CD4-positive, alpha-beta memory T cell (primary cell): ENCODE measurements at places on chromosomes 1 and 21. TPM values are rescaled to one million over a fixed set of nuclear protein-coding genes. Genes with fewer than 3 reads are reported as not detected.
A peak's percentile ranks its signal among the peaks of the same experiment; 100 is the strongest.

DNA sequence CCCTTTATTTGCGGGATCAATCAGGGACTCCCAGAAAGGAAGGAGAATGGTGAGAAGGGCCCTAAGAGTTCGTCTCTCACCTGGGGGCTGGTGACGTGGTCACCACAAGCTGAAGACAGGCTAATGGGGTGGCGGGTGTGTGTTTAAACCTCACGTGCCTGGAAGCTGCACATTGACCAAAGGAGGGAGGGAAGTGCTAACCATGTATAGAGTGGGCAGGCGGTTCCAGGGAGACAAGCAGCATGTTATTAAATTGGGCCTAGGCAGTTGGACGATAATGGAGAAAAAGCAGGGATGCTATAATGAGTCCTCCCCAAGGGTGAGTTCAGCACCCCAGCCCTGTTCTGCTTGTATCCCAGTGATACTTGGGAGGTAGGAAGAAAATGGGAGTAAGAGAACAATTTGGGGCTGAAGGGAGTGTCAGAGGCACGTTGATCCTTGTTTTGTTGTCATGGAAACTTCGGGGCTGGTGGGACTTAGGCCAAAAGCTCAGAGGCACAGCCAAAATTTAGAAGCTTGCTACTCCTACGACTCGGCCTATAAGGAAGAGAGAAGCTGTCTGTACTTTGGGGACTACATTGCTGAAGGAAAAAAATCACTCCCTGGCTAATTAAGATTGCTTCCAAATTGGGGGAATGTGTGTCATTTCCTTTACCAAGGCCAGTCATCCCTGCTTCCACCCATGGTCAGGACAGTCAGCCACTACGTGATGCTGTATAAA lies 33.2 kb upstream of the EPHA8 start:
- no peaks in the 10 kb centered on the region for H3K4me1 ChIP-seq
- H3K36me3 ChIP-seq = peaks cover 23% of the 10 kb centered on the region
- no peaks in the 10 kb centered on the region for H3K27me3 ChIP-seq
- no peak overlapping the region for H3K27ac ChIP-seq

GRCh38 chr1:68087184-68087583 lies 36.8 kb upstream of the DIRAS3 start:
- H3K36me3 ChIP-seq = no peaks in the 10 kb centered on the region
- no peak for DNase-seq
- H3K4me3 ChIP-seq = no peak overlapping the region

GRCh38 chr21:27362249-27362648 lies 395.4 kb upstream of the ADAMTS5 start:
- DNase-seq = no peak
- no peaks in the 10 kb centered on the region for H3K36me3 ChIP-seq
- H3K4me3 ChIP-seq = no peak overlapping the region
- no peaks in the 10 kb centered on the region for H3K4me1 ChIP-seq
- no peaks in the 10 kb centered on the region for H3K27me3 ChIP-seq

DNA sequence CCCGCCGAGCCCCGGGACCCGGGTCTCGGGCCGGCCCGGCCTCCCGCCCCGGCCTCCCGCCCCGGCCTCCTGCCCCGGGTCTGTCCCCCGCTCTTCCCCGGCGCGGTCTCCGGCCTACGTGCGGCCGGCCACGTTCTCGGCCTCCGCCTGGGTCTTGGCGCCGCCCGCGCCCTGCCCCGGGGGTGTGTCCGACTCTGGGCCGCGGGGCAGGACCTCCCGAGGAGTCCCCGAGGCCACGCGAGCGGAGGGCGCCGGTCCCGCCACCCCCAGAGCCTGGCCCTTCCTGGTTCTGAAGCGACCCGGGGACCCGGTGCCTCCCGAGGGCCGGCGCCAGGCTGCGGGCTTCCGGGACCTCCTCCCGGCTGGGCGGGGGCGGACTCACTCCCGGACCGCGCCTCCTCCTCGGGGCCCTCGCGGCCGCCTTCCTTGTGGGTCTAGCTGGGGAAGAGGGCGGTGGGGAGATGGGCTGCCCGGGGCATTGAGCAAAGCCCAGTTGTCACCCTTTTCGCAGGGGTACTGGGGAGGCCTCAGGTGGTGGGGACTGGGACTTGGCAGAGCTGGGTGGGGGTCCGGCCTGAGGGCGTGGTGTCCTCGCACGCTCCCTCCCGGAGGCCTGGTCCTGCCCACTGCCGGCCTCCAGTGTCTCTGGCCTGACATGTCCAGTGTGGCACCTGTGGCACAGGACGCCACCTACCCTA lies 558 bp downstream of the PFKL start:
- H3K4me3 ChIP-seq = peak overlapping the region; percentile 57
- H3K4me1 ChIP-seq = peaks cover 72% of the 10 kb centered on the region
- peak; percentile 37 for DNase-seq

GRCh38 chr1:157040802-157041201 lies 4.7 kb downstream of the ARHGEF11 start:
- peaks cover 5% of the 10 kb centered on the region for H3K4me1 ChIP-seq
- H3K27me3 ChIP-seq = peaks cover 5% of the 10 kb centered on the region
- no peak for DNase-seq
- H3K27ac ChIP-seq = no peak overlapping the region
- H3K4me3 ChIP-seq = no peak overlapping the region
- no peaks in the 10 kb centered on the region for H3K36me3 ChIP-seq

GRCh38 chr1:209800984-209801834 lies 4.7 kb downstream of the IRF6 start:
- DNase-seq = no peak
- H3K4me3 ChIP-seq = no peak overlapping the region
- H3K27ac ChIP-seq = no peak overlapping the region

The GPR153 gene
- 0.33 TPM for total RNA-seq

DNA sequence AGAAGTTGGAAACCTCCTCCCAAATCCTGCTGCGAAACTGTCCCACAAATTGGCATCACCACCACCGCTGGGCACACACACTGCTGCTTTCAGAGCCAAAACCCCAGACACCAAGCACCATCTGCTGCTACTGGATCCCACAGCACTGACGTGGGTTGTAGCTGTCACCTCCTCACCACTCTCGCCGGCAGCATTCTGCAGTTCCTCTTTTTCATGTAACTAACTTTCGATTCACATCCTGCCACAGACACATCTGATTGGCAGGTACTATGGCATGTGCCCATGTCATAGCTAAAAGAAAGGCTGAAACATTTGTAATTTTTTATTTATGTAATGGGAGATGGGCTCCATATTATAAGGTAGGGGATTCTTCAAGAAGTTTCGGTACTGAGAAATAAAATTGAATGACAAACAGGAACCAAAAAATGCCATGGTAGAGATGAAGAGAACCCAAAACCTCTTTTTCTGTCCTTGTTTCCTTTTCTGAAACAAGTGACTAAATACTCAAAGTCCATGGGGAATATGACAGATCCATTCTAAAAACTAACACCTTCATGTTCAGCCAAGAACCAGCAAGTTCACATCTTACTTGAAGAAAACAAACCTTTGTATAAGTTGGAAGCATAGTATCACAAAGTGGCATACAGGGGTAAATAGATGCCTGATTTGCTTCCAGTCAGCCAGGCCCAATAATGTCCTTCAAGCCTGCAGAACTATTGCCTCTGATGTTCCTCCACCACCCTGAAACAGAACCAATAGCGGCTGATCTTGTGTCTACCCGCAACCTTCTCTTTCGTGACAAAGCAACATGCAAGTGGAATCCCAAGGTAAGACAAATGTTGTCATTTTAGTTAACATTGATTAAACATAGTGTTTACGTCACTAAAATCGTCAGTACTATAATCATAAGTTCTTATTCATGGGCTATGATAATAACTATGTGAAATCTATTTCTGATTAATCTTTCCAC lies 26.6 kb upstream of the RGS13 start:
- peak overlapping the region; percentile 0 for H3K27ac ChIP-seq
- DNase-seq = peak; percentile 64
- no peaks in the 10 kb centered on the region for H3K36me3 ChIP-seq
- no peak overlapping the region for H3K4me3 ChIP-seq

DNA sequence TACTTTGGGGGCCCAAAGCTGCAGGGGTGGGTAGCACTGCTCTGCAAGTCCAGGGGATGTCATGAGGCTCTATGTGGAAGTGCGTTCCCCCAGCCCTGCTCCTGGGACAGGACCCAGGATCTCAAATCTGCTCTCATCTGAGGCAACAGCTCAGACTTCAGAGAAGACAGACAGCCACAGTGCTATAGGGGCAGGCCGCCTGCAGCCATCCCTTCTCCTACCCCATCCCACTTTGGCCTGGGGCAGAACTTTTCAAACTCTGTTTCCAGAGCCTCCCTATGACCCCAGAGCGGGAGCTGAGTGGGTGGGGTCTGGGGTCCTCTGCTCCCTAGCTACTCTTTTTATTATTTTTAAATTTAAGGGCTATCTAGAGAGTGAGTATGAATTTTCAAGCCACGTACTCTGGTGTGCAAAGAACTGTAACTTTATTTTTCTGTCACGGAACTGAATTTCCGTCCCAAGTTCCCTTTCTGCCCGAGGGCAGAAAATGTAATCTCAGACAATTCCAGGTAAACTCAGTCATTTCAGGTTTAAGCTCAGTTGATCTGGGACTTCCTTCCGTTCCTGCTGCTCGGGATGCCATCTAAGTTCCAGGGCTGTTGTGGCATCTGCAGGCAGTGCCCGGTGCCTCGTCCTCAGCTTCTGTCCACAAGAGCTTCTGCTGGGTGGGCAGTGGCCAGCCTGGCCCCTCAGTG lies 98.3 kb downstream of the ACTL8 start:
- H3K4me1 ChIP-seq = no peaks in the 10 kb centered on the region
- no peak overlapping the region for H3K27ac ChIP-seq
- H3K36me3 ChIP-seq = no peaks in the 10 kb centered on the region
- no peak overlapping the region for H3K4me3 ChIP-seq

- no peaks in the 10 kb centered on the region for H3K4me1 ChIP-seq
- H3K36me3 ChIP-seq = no peaks in the 10 kb centered on the region
- DNase-seq = no peak
Measured at GRCh38 chr1:97603776-97604175, 317.1 kb downstream of the DPYD start.

- no peak for DNase-seq
- no peak overlapping the region for H3K4me3 ChIP-seq
- no peaks in the 10 kb centered on the region for H3K4me1 ChIP-seq
- peaks cover 30% of the 10 kb centered on the region for H3K36me3 ChIP-seq
Measured at GRCh38 chr1:173775578-173776226, 48.8 kb upstream of the DARS2 start.

DNA sequence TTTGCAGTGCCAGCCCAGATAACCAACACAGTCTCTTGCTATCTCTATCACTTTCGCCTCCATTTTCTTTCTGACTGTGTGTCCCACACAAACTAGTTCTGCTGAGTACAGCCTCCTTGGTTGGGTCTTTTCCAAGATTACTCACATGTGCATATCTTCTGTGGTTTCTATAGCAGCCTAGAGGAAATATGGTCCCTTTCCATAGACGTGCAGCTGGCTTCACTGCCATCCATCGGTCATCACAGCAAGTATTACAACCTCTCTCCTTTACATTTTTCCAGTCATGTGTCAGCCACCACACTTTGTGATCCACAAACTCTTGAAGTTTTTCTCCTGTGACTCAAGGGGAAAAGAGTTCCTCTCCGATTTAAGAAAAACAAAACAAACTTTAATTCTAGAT lies 893.4 kb upstream of the ADGRL4 start:
- H3K4me1 ChIP-seq = no peaks in the 10 kb centered on the region
- H3K27ac ChIP-seq = no peak overlapping the region
- no peaks in the 10 kb centered on the region for H3K27me3 ChIP-seq
- no peak overlapping the region for H3K4me3 ChIP-seq

The VSIG8 gene
- not detected for total RNA-seq

DNA sequence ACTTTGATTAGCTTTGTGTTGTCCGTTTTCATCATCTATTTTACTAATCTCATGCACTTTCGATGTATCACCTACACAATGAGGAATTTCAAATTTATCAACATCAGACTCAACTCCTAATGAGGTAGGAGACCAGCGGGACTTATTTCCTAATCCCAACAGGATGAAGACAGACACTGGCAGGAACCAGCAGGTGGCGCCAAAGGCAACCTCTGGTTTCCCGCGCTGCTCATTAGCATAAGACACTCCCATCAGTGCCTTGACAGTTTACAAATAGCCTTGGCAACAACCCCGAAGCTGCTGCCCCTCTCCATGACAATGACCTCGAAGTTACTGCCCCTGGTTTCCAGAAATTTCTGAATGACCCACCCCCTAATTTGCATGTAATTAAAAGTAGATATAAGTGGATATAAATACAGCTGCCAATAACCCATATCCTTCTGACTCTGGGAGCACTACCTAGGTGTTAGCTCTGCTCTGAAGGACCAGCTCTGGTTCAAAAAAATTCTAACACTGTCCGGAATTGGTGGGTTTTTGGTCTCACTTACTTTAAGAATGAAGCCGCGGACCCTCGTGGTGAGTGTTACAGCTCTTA lies 974.8 kb downstream of the ADGRL2 start:
- no peak overlapping the region for H3K27ac ChIP-seq
- H3K4me1 ChIP-seq = no peaks in the 10 kb centered on the region
- H3K27me3 ChIP-seq = no peaks in the 10 kb centered on the region
- DNase-seq = no peak

DNA sequence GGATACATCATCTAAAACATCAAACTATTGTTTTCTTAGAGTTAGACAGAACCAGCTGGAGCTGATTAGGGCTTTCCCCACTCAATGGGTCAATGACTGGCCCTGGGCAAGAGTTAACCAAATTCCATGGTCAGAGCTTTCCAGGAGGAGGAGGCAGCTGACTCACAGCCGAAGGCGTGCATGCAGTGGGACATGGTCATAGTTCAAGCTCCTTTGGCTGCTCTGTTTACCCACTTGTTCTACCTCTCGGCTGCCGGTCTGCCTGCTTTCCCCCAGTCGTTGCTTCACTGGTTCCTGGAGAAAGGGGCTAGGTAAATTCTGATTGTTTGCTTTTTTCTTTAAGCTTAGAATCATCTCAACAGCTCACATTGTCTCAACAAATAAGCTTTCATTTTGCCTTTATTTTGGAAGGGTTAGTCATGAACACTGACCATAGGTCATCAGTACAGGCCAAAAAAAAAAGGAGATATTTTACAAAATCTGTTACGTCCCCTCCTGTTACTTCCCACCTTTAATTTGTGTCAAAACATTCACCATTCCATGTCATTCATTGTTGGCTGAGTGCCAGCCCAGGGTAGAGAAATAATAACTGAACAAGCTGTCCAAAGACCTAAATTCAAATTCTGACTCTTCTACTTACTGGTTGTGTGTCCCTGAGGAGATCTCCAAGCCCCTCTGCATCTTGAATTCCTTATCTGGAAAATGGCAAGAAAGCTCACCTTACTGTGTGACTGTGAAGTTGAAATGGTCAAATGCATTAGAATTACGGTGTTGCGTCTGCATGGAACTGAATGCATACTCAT lies 12.0 kb downstream of the MAB21L3 start:
- no peak overlapping the region for H3K4me3 ChIP-seq
- H3K36me3 ChIP-seq = no peaks in the 10 kb centered on the region
- DNase-seq = no peak
- H3K27ac ChIP-seq = no peak overlapping the region
- H3K4me1 ChIP-seq = peaks cover 19% of the 10 kb centered on the region

The VASH2 gene
- not detected for total RNA-seq

DNA sequence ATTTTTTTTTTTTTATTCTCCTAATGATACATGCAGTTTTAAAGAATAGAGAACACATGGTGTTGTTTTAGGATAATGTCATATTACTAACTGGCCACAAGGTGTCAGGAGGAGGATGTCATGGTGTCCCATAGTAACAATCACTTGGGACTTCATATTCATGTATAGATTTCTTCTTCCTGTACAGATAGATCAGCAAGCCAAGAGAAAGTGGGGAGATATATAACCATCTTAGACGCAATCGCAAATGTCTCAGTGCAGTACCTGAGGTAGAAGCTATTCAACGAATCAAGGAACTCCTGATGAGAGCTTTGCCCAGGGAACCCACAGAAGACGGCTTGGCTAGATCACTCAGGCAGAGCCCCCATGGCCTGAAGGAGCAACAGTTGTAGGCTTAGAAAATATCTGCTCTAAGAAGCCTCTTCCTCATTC lies 12.3 kb downstream of the OR2T11 start:
- no peak overlapping the region for H3K27ac ChIP-seq
- no peaks in the 10 kb centered on the region for H3K4me1 ChIP-seq
- no peaks in the 10 kb centered on the region for H3K36me3 ChIP-seq
- no peak for DNase-seq

The WDR64 gene
- not detected for total RNA-seq
